ENCODE measurements at places on chromosomes 5 and 9. TPM values are rescaled to one million over a fixed set of nuclear protein-coding genes. Genes with fewer than 3 reads are reported as not detected.

PCDHGA11 gene
- total RNA-seq: 9.3 TPM

FAM221B gene
- not detected for total RNA-seq

NEURL1B gene
- total RNA-seq: not detected

NAIP gene
- total RNA-seq: 11.9 TPM

HTR1A gene
- not detected for total RNA-seq

ADRA1B gene
- not detected for total RNA-seq

RNF183 gene
- total RNA-seq: not detected

GABRA6 gene
- total RNA-seq: not detected

DNA sequence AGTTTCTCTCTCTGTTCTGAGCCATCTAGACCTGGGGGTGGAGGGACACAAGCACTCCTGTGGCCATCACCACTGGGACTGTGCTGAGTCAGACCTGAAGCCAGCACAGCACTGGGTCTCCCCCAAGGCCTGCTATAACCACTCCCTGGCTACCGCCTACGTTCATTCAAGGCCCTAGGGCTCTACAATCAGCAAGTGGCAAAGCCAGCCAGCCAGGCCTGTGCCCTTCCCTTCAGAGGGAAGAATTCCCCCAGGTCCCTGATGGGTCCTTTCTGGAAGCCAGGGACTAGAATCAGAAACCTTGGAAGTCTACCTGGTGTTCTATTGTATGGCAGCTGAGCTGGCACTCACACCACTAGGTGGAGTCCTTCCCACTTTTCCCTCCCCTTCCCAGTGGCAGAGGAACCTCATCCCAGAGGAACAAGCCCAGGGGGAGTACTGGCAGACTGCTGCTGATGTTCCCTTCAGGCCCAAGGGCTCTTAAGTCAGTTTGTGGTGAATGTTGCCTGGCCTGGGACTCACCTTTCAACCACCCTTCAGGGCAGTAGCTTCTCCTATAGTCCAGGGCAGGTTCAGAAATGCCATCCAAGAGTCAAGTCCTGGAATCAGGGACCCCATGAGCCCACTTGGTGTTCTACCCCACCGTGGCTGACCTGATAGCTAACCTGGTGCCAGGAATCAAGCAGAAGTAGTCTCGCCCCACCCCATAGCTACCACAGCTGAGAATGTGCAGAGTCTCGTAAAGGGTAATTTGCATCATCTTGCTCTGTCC lies 20.0 kb downstream of the JMY start:
- DNase-seq: no peak
- no peak overlapping the region for H3K4me3 ChIP-seq
- H3K27ac ChIP-seq: no peak overlapping the region
- no peaks in the 10 kb centered on the region for H3K36me3 ChIP-seq
- no peaks in the 10 kb centered on the region for H3K4me1 ChIP-seq

DNA sequence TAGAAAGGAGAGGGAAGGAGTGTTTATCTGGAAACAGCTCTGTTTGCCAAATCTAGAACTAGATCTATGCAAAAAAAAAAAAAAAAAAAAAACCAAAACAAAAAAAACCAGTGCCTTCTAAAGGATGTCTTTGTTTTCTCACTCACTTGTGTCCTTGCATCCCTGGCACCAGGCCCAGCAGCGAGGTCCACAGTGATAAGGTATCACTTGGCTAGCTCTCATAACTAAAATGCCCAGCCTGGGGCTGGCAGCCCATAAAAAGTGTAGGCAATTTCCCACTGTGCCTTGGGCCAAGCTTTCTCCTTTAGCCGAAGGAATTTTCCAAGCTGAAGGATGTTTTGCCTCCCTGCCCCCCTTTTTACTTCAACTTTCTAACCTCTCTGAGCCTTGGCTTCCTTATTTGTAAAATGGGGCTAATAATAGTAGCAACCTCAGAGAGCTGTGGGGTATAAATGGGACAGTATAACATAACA lies 20.8 kb downstream of the RGS3 start:
- no peak overlapping the region for H3K27ac ChIP-seq
- H3K27me3 ChIP-seq: no peaks in the 10 kb centered on the region
- no peaks in the 10 kb centered on the region for H3K4me1 ChIP-seq

GRCh38 chr9:136247947-136248637 lies 2.5 kb upstream of the QSOX2 start:
- H3K4me1 ChIP-seq: peaks cover 31% of the 10 kb centered on the region
- H3K4me3 ChIP-seq: no peak overlapping the region
- DNase-seq: no peak
- H3K27ac ChIP-seq: no peak overlapping the region
- no peaks in the 10 kb centered on the region for H3K36me3 ChIP-seq

DNA sequence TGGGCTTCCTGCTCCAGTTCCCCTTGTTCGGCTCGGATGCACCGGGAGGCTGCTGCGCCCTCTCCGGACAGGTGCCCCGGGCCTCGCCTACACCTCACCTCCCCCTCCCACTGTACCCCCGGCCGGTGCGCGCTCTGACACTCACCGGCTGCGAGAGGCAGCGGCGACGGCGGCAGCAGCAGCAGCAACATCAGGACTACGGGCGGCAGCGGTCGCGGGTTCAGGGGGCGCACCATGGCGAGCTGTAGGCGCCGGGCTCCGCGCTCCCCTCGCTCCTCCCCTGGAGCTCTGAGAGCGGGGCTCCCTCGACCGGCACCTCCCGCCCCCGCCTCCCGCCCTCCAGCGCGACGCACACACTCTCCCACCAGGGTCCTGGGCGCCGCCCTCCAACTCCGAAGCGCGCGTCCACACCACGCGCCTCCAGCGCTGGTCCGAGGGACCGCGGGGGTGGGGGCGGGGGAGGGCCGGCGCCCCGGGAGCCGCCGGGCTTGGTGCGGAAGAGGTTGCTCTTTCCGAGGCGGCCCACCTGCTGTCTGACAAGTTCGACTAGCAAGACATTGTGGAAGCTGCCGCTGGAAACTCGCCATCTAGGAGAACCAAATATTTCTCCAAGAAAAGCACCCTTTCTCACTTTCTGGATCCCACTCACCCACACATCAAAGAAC lies at the start of gene GFRA3:
Gene GFRA3 (minus strand): TSS at position 433 of the 665 bp plus-strand sequence. CDS start 197 bp downstream, at position 236.
- no peak within 1 kb of the TSS for H3K27ac ChIP-seq
- H3K4me3 ChIP-seq: no peak within 1 kb of the TSS
- no peak for DNase-seq
- H3K27me3 ChIP-seq: no peaks in the 10 kb centered on the region
- no peaks in the 10 kb centered on the region for H3K36me3 ChIP-seq

- H3K27ac ChIP-seq: no peak overlapping the region
- H3K27me3 ChIP-seq: no peaks in the 10 kb centered on the region
- no peaks in the 10 kb centered on the region for H3K36me3 ChIP-seq
Observed at GRCh38 chr5:33423018-33423630, 17.6 kb upstream of the TARS1 start.

GRCh38 chr5:103808464-103809106 lies 246.0 kb upstream of the NUDT12 start:
- no peaks in the 10 kb centered on the region for H3K27me3 ChIP-seq
- no peak overlapping the region for H3K4me3 ChIP-seq

DNA sequence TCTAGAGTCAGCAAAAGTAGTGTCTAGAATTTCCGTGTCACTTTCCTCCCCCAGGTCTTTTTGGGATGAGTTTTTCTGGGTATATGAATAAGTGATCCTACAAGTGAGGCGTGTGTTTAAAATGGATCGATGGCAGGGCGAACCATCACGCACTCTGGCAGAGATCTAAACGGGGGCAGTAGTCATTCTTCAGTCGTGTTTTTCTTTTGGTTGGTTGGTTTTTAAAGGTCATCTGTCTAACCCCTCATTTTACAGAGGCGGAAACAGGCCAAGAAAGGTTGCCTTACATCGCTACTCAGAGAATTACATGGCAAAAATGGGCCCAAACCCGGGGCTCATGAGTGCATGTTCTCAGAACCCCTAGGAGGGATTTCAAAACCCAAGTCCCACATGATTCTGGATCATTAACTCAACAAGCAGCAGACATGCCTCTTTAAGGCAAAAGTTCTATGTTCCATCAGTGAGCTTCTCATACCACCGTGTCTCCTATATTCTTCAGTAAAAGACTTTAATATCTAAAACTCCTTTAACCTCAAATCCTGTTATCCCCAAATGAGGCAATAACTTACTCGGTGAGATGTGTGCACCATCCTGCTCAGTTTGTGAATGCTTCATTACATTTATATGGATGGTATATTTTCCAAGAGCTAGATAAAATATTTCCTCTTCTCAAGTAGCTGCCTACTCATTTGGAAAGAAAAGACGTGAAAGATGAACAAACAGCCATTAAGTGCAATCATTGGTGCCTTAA lies 145.8 kb downstream of the AOPEP start:
- no peaks in the 10 kb centered on the region for H3K27me3 ChIP-seq
- no peak for DNase-seq
- peaks cover 14% of the 10 kb centered on the region for H3K4me1 ChIP-seq
- H3K36me3 ChIP-seq: no peaks in the 10 kb centered on the region

DNA sequence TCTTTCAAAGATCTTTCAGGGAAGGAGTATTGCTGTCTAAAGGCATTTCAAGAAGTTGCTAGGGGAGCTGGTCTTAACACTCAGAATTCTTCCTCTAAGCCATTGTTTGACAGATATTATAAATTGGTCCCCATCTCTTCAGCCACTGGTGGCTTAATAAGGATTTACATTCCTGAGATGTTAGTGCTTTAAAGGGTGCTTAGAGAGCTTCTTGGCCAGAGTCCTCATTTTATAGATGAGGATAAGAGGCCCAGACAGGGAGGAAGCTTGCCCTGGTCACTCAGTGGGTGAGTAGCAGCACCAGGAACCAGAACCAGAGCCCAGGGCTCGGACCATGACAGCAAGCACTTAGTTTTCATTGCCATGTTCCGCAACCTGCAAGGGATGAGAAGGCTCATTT lies 53.2 kb downstream of the GALNT10 start:
- H3K4me1 ChIP-seq: peaks cover 9% of the 10 kb centered on the region
- no peak overlapping the region for H3K27ac ChIP-seq
- no peaks in the 10 kb centered on the region for H3K27me3 ChIP-seq
- DNase-seq: no peak

DNA sequence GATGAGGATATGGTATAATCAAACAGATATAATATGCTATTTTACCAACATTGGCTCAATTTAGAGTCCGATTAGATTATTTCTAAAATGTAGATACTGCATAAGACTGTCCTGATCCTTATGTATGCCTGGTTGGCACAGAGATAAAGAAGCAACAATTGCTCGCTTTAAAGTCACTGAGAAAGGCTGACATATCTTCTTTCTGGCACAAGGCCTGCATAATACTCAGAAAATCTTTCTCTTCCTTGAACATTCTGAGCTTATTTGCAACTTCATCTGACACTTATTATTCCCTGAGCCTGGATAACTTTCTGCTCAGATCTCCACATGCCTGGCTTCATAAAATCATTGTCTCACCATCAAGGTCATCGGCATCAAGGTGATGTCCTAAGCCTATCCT lies 219.3 kb upstream of the CDH9 start:
- no peaks in the 10 kb centered on the region for H3K27me3 ChIP-seq
- H3K36me3 ChIP-seq: no peaks in the 10 kb centered on the region
- DNase-seq: no peak
- H3K4me1 ChIP-seq: no peaks in the 10 kb centered on the region
- no peak overlapping the region for H3K4me3 ChIP-seq
- no peak overlapping the region for H3K27ac ChIP-seq

DNA sequence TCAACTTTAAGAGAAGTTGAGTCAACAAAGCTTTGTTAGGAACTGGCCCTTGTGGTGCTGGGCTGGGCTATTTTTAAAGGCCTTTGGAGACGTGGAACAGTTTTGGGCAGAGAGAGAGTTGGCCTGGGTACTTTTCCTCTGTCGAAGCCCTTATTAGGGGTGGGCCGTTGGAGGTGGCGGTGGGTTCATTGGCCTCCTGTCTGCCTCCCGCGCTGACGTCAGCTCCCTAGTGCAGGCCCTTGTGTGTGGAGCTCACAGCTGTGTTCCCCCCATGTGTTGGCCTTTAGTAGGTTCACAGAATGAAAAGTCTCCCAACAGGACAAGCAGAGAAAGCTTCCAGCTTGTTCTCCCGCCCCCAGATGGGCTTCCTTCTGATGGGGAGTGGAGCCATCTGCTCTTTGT lies 2.7 kb downstream of the NCS1 start:
- DNase-seq: no peak
- H3K27ac ChIP-seq: no peak overlapping the region
- H3K27me3 ChIP-seq: no peaks in the 10 kb centered on the region
- H3K4me3 ChIP-seq: no peak overlapping the region
- no peaks in the 10 kb centered on the region for H3K36me3 ChIP-seq

- no peak overlapping the region for H3K4me3 ChIP-seq
- no peaks in the 10 kb centered on the region for H3K4me1 ChIP-seq
- H3K27me3 ChIP-seq: no peaks in the 10 kb centered on the region
Observed at GRCh38 chr9:84343111-84343521, 2.6 kb upstream of the SLC28A3 start.

DNA sequence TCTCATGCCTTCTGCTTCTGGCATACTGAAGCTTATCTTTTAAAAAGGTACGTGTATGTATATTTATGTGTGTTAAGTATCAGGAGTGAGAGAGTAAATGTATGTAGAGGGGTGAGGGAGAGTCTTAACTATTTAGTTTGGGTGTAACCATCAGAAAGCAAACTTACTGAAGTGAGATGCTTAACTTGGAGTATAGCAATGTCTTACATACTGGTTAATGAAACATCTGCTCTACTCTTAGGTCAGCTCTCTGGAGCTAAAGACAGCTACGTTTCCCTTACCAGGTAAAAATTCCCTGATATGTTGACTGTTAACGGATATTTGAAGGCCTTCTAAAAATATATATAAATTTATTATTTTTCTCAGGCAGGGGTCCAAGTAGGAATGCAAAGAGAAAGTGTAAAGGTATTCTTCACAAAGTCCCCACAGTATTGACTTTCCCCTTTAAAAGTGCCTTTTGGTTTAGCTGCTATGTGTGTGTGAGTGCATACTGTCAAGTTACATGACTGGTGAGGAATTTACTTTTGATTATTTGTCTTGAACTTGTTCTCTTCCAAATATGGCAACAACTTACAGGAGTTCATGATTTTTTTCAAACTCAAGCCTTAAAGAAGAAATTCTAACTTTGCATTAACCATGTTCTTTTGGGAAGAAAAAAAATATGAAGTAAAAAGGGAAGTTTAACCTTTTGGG lies 12.3 kb upstream of the C5orf24 start:
- peaks cover 23% of the 10 kb centered on the region for H3K36me3 ChIP-seq
- H3K4me3 ChIP-seq: no peak overlapping the region
- H3K4me1 ChIP-seq: peaks cover 5% of the 10 kb centered on the region
- DNase-seq: no peak

DNA sequence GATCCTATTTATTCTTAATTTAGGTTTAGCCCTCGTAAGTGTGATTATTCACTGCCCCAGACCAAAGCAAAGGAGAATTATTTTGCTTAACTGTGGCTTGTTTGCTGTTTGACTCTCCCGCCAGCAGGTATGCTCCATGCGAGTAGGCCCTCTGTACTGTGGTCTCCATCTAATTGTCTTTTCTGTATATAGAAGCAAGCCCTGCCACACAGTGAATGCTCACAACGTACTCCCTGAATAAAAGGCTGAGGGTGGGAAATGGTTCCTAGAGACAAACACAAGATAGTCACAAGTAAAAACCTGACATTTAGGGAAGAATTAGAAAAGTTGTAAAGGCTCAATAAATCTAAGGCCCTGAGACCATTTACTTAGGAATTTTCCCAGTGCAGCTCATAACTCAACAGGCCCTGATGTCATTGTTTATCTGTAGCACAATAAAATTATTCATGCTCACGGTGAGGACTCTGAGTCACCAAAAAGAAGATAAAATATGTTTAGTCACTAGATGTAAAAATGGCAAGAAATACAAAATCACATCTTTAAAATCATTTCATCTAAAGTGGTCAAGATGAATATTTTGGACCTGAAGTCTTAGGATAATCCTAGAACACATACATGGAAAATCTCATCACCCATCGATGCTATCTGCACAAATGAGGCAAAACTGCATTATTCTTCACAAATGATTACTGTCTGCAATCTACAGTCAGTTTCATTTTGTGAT lies 473.2 kb downstream of the ENC1 start:
- H3K4me1 ChIP-seq: no peaks in the 10 kb centered on the region
- H3K36me3 ChIP-seq: no peaks in the 10 kb centered on the region
- H3K4me3 ChIP-seq: no peak overlapping the region
- no peak for DNase-seq
- H3K27me3 ChIP-seq: peaks cover 3% of the 10 kb centered on the region
- no peak overlapping the region for H3K27ac ChIP-seq
